Keratinocyte (primary cell): ENCODE measurements at places on chromosomes 7 and 10. TPM values are rescaled to one million over a fixed set of nuclear protein-coding genes. Genes with fewer than 3 reads are reported as not detected.

TRIM50 gene
- polyA plus RNA-seq = not detected in 3 replicates

PHYHIPL gene
- 0.02 to 0.12 TPM (median 0.09 TPM) in 3 replicates for polyA plus RNA-seq

HOXA9 gene
- 9.0 to 40.5 TPM (median 28.1 TPM) in 3 replicates for polyA plus RNA-seq

SFR1 gene
- 6.1 to 10.9 TPM (median 10.4 TPM) in 3 replicates for polyA plus RNA-seq

PDE1C gene
- polyA plus RNA-seq = 0.61 to 5.3 TPM (median 2.5 TPM) in 3 replicates

HOXA11 gene
- 0.07 to 0.18 TPM (median 0.14 TPM) in 3 replicates for polyA plus RNA-seq

TBRG4 gene
- polyA plus RNA-seq = 88.2 to 115 TPM (median 90.5 TPM) in 3 replicates

SSMEM1 gene
- not detected in 3 replicates for polyA plus RNA-seq

PRKG1 gene
- polyA plus RNA-seq = 0.06 to 0.30 TPM (median 0.24 TPM) in 3 replicates

SKIDA1 gene
- polyA plus RNA-seq = 0.13 to 0.44 TPM (median 0.15 TPM) in 3 replicates

PLEKHS1 gene
- polyA plus RNA-seq = not detected in 3 replicates

C10orf62 gene
- polyA plus RNA-seq = 0.06 to 0.08 TPM in 2 of 3 replicates, not detected in the other

CPSF4 gene
- 21.8 to 28.6 TPM (median 25.0 TPM) in 3 replicates for polyA plus RNA-seq

EBF3 gene
- 0.01 to 0.05 TPM in 2 of 3 replicates, not detected in the other for polyA plus RNA-seq

NUPR2 gene
- polyA plus RNA-seq = not detected in 3 replicates

GIMAP1 gene
- polyA plus RNA-seq = not detected in 3 replicates

SUN1 gene
- polyA plus RNA-seq = 164 to 176 TPM (median 166 TPM) in 3 replicates

DYDC2 gene
- polyA plus RNA-seq = not detected in 3 replicates

SEC31B gene
- polyA plus RNA-seq = 3.4 to 6.6 TPM (median 4.9 TPM) in 3 replicates

FAS gene
- 31.4 to 44.8 TPM (median 32.5 TPM) in 3 replicates for polyA plus RNA-seq

CCDC71L gene
- 8.3 to 10.9 TPM (median 10.6 TPM) in 3 replicates for polyA plus RNA-seq

C7orf25 gene
- polyA plus RNA-seq = 3.1 to 7.4 TPM (median 4.4 TPM) in 3 replicates

DBNL gene
- polyA plus RNA-seq = 76.1 to 107 TPM (median 88.4 TPM) in 3 replicates

HYAL4 gene
- polyA plus RNA-seq = 0.25 to 0.39 TPM (median 0.26 TPM) in 3 replicates

TEX36 gene
- polyA plus RNA-seq = not detected in 3 replicates

RET gene
- 0.21 to 0.63 TPM (median 0.41 TPM) in 3 replicates for polyA plus RNA-seq
